ENCODE measurements at places on chromosomes 6 and 20.

DNA sequence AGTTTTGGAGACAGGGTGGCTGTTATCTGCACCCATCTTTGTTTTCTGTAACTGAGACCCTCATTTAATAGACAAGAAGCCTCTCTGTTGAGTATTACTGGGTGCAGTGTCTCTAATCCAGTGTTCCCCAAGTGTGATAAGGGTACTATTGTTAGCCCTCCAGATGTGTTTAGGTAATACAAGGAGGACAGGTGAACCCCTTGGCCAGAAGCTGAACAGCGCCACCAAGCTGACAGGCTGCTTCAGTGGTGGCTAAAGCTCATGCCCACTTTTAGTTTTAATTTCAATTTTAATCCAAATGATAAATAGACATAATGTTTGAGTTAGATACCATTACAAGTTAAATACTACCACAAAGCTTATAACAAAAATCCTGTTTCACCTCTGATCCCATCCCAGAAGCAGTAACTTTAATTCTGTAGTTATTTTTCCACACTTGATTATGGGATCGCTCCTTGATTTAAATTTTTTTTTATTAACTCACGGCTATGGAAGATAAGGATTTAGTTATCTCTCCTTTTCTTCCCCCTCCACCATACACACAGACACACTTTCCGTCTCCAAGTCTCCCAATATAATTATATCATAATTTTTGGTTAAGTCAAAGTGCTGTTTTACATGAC lies 8.4 kb upstream of the STK35 start:
- DNase-seq: peak; percentile 70

- DNase-seq: no peak
Measured at GRCh38 chr20:13006825-13007224, 1.9 kb upstream of the SPTLC3 start.

GRCh38 chr20:38658879-38659596 lies 57.4 kb downstream of the ARHGAP40 start:
- DNase-seq: peak; percentile 84

DNA sequence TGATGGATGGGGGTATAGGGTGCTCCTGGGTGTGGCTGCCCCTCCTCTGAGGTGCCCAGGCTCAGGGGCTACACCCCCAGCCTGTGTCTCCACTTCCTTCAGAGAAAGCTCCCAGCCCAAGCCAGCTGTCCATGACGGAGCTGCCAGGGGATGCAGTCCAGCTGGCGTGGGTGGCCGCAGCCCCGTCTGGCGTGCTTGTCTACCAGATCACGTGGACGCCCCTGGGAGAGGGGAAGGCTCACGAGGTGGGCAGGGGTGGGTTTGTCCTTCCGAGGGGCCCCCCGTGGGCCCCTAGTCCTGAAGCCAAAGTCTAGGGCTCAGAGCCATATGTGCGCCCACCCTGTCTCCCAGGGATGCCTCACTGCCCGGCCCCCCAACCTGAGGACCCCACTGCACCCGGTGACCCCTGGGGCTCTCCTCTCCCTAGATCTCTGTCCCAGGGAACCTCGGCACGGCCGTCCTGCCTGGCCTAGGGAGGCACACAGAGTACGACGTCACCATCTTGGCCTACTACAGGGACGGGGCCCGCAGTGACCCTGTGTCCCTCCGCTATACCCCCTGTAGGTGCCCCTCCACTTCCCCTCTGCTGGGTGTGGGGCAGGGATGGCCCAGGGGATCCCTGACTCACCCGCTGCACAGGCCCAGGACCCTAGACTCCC lies 19.8 kb downstream of the COL20A1 start:
- no peak for DNase-seq

DNA sequence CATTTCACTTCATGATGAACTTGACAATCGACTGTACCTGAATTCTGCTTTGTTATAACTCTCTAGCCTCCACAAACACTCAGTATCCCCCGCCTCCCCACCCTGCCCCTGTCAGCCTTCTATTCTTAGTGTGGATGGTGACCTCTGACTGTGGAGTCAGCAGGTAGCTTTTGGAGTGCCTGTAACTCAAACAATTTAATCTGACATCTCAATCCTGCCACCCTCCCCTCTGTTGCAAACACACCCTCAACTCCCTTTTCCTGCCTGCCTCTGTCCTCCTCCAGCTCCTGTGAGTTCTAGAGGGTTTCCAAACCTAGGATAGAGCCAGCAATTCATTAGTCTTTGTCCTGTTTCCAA lies 20.3 kb downstream of the DAAM2 start:
- no peak for DNase-seq

GRCh38 chr20:34493646-34494045 lies 22.6 kb upstream of the DYNLRB1 start:
- DNase-seq: no peak

DNA sequence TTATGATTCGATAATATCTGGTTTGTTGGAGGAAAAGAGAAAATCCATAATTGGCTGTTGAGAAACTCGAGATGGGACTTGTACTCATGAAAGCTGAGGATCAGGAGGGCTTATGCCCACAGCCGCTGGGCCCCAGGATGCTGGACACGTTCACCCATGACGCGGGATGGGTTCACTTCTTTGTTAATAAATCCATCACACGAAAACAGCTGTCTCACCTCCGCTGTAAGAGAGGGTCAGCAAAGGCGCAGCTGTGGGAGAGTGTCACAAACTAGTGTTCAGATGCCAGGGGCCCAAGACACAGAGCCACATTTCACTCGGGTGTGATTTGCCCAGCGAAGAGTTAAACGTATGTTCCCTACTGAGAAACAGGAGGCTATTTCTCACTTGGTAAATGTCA lies 315.1 kb downstream of the THBS2 start:
- DNase-seq: no peak

DNA sequence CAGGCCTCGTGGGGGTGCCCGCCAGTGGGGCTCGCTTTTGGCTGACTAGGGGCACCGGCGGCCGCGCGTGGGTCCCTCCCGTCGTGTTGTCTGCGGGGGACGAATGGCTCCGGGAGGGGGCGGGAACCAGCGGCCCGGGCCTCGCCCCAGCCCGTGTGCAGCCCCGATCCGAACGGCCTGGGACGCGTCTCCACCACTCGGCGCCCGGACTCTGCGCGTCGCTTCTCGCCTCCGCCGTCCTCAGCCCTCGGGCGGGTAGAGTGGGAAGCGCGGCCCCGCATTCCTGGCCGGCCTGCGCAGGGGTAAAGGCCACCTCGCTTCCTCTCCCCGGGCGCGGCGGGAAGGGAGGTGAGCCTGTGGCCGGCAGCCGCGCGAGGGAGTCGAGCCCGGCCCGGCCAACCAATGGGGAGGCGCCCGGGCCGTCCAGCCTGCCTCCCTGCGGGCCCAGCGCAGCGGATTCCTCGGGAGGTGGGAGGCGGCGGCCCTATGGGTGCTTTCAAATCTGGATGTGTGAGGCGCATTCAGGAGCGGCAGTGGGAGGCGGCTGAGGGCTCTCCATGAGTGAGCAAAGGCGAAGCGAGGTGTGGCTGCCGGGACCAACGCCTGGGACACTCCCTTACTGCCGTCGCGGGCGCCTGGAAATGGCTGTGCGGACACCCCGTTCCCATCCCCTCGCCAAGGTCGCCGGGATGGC lies 1.1 kb upstream of the ZBTB46 start:
- peak; percentile 63 for DNase-seq
